Head of caudate nucleus (tissue), 42 donors: ENCODE measurements at places on chromosomes 13 and 19.

DNA sequence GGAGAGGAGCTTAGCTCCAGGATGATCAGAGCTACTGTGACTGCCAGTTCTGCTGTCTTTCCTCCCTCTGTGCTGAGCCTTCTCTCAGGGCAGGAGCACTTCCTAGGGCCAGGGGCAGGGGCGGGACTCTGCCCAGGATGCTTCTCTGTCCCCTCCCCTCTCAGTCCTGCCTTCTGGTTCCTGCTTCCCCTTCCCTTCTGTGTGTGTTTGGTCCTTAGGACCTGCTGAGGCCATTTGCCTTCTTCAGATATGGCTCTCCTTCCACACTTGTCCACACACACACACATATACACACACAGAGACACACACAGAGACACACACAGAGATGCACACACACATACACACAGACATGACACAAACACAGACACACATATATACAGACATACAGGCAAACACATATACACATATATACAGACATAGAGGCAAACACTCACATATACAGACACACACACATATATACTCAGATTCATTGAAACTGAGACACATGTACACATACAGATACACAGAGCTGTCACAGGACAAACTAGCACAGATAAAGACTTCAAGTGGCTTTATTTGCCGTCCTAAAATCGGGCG, 22.0 kb upstream of the CD177 start:
- DNase-seq = no peak

GRCh38 chr19:3548606-3549005, 8.8 kb downstream of the MFSD12 start:
- peak; percentile 59 for DNase-seq

- no peak for DNase-seq
These were observed 302.6 kb downstream of the COG6 start for GRCh38 chr13:39957868-39958677.

DNA sequence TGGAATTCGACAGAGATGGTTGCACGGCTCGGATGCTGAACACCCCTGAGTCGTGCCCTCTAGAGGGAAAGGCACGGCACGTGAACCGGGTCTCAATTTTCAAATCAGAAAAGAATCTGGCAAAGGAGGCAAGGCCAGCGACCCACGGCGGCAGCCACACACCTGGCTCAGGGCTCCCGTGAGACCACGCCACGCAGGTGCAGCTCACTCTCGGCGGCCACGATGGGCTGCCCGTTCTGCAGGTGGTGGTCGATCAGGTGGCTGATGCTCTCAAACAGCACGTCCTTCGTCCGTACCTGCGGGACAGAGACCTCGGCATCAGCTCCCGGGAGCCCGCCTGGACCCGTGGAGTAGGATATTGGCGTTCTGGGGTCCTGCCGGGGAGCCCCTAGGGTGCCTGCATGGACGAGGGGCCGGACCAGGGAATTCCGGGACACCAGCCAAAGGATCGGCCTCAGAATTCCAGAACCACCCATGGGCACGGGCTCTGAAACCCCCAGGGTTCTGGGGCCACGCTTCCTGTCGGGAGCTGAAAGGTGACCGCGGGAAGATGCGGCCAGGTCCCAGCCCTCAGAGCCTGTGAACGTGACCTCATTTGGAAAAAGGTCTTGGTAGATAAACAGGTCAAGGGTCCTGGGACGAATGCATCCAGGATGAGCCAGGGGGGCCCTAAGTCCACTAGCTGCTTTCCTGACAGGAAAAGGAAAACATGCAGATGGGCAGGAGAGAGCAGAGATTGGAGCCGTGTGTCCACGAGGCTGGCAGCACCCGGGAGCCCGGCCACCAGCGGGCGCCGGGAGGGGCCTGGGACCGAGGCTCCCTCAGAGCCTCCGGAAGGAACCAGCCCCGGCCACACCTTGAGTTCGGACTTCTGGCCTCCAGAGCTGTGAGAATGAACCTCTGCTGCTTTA, 10.1 kb upstream of the C2CD4C start:
- no peak for DNase-seq

DNA sequence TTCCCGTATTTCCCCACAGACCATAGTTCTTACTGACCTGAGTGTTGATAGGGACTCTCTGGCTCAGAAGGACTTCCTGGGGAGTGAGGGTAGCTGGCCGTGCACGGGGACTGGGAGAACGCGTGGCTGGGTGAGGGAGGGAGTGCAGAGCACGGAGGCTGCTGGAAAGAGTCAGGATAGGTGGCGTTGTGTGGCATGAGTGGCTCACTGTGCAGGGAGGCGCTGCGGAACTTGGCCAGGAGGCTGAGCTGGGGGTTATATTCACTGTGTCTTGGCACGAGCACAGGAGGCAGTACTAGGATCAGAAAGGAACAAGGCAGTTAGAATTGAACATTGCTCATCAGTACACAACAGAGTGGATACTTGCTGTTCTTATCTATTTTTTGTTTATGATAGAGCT, 47.4 kb downstream of the SMAD9 start:
- peak; percentile 64 for DNase-seq

GRCh38 chr19:54197121-54197520, 3.5 kb upstream of the RPS9 start:
- DNase-seq = no peak

DNA sequence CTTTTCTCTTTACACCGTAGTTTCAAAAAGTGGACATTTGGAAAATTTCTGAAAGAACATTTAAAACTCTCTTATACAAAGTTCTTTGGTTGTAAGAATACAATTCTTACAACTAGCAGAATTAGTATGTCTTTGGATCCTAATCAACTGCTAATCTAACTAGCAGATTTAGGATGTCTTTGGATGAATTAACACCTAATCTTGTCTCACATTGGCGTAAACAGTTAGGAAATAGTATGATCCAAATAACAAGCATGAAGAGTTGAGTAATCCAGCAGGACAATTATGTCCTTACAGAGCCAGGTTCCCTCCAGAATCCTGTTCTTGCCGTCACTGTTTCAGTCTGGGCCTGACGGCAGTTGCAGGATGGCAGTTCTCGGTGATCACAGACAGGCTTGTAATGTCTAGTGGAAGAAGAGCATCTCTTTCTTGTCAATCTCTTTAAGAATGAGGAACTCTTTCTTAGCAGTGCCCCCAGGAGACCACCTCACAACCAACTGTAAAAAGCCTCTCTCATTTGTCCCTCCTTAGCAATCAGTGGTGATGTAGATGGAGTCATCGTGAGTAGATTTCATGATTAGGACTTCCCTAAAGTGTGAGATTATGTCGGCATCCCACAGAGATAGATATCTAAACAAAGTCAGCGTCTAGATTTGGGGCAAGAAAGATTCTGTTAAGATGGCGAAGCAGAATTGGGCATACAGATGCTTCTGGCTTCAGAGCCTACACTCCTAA, 5.7 kb upstream of the TNFSF13B start:
- DNase-seq = no peak

- DNase-seq = peak; percentile 38
These were observed 39.9 kb upstream of the CEACAM8 start for GRCh38 chr19:42634409-42635232.

DNA sequence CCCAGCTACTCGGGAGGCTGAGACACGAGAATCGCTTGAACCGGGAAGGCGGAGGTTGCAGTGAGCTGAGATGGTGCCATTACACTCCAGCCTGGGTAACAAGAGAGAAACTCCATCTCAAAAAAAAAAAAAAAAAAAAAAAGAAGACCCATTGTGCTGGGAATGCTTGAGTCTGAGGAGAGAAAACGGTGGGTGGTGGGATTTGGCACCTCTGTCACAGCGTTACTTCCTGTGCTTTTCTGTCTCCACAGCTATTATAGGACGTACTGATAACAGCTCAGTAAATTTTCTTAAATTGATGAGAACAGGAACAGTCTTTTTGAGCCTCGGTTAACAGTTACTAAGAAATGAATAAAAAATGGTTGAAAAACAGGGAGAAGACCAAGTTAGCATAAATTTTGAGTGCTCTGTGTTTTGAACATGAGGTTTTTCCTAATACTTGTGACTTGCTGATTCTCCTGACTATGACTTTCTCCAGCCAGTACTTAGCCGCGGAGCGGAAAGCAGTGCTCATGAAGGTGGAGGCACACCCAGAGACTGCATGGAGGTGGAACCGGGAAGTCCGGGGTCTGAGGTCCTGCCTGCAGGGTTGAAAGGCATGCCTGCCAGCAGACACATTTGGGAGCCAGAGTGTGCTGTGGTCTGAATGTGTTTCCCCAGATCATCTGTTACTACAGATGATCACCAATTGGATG, 55.3 kb upstream of the TEX29 start:
- no peak for DNase-seq

DNA sequence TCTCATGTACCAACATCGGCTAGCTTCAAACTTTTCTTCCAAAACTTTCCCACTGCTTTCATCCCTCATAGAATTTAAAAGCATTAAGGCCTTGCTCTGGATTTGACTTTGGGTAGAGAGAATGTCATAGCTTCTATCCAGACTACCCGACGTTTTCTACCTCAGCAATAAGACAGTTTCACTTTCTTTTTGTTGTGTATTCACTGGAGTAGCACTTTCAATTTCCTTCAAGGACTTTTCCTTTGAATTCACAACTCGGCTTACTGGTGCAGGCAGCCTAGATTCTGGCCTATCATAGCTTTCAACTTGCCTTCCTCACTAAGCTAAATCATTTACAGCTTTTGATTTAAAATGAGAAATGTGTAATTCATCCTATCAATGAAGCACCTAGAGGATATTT, 420.4 kb upstream of the GPC6 start:
- DNase-seq = no peak

GRCh38 chr13:99911965-99912566, 59.5 kb downstream of the ZIC5 start:
- no peak for DNase-seq

DNA sequence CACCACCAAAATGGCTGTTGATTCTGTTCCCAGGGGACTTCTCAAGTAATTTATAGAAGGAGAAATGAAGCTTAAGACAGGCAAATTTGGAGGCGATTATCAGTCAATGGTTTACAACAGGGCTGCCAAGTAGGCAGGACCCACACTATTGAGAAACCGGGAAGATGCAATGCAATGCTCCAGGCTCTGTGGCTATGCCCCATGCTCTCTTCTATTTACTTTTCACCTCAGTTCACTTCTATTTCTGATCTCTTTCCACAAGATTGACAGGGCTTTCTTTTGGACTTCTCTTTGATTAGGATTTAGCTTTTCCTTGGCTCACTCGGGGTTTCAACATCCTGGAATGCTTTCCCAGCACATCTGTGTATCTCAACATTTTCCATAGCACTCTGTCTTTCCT, 12.7 kb upstream of the RCBTB2 start:
- DNase-seq = no peak

GRCh38 chr19:52492201-52492993, 35.1 kb upstream of the ZNF808 start:
- no peak for DNase-seq

GRCh38 chr19:58568453-58569130, 4.5 kb downstream of the MZF1 start:
- DNase-seq = no peak

- no peak for DNase-seq
These were observed 18.2 kb upstream of the ZMYM5 start for GRCh38 chr13:19881641-19882040.

DNA sequence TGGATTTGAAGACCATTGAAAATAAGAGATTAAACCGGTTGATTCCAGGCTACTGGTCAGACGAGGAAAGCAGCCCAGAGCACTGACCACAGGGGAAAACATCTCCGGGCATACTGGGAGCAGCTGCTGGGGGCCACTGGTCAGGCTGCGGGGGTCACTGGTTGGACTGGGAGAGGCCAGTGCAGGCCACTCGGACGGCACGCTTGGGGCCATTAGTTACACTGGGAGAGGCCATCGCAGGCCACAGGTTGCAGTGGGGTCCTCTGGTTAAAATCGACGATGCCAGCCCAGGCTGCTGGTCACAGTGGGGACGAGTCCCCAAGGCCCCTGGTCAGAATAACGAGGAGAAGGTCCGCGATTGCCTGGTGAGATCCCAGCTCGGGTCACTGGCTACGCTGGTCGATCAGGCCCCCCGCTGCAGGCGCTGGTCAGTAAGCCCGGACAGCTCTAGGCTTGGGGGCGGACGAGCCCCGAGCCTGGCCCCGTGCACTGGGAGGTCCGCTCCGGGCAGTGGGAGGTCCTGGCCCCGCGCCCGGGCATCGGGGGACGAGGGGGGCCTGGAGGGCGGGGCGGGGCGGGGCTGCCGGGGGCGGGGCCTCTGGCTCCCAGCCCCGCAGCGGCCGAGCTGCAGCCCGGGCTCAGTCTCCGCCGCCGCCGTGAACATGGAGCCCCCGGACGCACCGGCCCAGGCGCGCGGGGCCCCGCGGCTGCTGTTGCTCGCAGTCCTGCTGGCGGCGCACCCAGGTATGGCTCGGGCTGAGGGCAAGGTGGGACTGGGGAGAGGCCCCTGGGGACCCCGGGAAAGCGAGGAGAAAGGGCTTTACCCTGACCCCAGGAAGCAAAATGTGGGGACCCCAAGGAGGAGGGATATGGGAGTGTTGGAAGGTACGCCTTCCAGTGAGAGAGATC, at the start of gene BCAM:
Gene BCAM, plus strand, starts transcription at position 641 of the 909 bp plus-strand sequence. Its CDS starts 22 bp downstream, at position 663.
- peak; percentile 49 for DNase-seq

GRCh38 chr19:2254064-2254872, 1.9 kb downstream of the JSRP1 start:
- DNase-seq = no peak

DNA sequence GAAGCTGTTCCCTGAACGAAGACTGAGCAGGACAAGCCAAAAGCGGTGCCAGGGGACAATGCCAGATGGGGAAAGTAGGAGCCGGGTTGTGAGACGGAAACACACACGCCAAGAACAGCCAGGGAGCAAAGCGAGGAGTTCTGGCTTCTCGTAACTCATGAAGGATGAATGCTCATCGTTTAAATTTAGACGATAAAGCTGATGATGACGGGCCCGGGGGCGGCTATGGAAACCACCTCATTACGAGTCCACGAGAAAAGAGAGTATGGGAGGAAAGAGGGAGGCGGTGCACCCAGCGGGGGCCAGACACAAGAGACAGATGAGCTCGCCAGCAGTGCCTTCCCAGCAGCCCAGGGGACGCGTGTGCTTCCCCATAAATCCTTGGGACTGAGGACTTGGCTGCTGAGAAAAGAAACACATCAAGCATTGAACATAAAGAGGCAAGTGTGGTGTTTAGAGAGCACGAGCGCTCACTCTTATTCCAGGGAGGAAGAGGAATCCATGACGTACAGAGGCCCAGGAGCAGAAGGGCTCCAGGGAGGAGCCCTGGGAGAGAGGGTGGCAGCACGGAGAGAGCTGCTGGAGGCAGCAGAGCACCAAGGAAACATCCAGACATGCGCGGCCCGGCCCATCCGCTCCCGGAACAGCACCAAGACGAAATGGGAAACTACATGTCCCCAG, 70.7 kb downstream of the EPS15L1 start:
- peak; percentile 81 for DNase-seq

DNA sequence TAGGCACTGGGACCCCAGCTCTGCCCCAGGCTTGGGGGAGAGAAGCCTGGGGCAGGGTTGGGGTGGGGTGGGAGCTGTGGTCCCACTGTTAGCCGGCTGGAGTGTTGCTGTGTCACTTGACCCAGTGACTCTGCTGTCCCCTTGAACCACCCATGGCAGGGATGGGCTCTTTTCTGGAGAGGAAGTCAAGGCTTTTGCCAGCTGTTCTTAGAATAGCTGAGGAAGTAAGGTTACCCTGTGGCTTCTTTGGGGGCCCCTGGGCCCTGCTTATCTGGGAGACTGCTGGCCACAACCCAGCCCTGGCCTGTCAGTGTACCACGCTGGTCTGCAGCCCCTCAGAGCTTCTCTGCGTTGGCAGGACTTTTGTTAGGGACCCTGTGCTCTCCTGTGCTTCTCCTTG, 9.1 kb downstream of the PNPLA6 start:
- DNase-seq = no peak

- DNase-seq = no peak
These were observed 14.9 kb downstream of the RFC3 start for GRCh38 chr13:33832872-33833271.
